ENCODE measurements at places on chromosomes 16 and 17. TPM values are rescaled to one million over a fixed set of nuclear protein-coding genes. Genes with fewer than 3 reads are reported as not detected.

Gene KRTAP2-4
- not detected for total RNA-seq

Gene SLC5A10
- total RNA-seq = not detected

- DNase-seq = peak; percentile 95
Measured at GRCh38 chr16:87950765-87951551, at the start of gene BANP. Gene BANP (plus strand): TSS chr16:87951434. CDS start chr16:87975116, 23,682 bp downstream.

GRCh38 chr16:48413272-48413671, 28.1 kb upstream of the SIAH1 start:
- DNase-seq = no peak

- no peak for DNase-seq
Measured at GRCh38 chr16:4110680-4111079, 5.6 kb downstream of the ADCY9 start.

DNA sequence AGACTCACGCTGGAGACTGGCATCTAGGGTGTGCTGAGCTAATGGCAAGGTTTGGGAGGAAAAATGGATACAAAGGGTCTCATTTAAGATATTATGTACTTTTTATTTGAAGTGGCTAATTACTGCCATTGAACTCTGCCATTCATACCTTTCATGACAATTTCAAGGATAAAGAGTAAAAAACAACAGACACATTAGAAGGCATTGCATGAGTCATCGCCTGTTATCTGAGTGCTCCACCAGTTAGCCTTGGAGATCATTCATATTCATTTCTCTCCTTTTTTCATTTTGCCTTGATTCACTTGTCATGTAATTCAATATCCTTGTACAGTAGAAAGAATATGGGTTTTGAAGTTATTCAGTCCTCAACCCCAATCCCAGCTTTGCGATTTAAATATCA, 109.5 kb downstream of the CDH8 start:
- DNase-seq = no peak
